ENCODE measurements at places on chromosomes 4 and X. TPM values are rescaled to one million over a fixed set of nuclear protein-coding genes. Genes with fewer than 3 reads are reported as not detected.

The MAOA gene
- total RNA-seq: 11.9 TPM

The ZNF157 gene
- 4.7 TPM for total RNA-seq

The ANTXR2 gene
- total RNA-seq: 20.1 TPM

The RBM47 gene
- 1.6 TPM for total RNA-seq

Measured in occipital lobe (tissue), 3 donors.